Urinary bladder (tissue), 4 donors: ENCODE measurements at places on chromosomes 1 and 21. TPM values are rescaled to one million over a fixed set of nuclear protein-coding genes. Genes with fewer than 3 reads are reported as not detected.

DNA sequence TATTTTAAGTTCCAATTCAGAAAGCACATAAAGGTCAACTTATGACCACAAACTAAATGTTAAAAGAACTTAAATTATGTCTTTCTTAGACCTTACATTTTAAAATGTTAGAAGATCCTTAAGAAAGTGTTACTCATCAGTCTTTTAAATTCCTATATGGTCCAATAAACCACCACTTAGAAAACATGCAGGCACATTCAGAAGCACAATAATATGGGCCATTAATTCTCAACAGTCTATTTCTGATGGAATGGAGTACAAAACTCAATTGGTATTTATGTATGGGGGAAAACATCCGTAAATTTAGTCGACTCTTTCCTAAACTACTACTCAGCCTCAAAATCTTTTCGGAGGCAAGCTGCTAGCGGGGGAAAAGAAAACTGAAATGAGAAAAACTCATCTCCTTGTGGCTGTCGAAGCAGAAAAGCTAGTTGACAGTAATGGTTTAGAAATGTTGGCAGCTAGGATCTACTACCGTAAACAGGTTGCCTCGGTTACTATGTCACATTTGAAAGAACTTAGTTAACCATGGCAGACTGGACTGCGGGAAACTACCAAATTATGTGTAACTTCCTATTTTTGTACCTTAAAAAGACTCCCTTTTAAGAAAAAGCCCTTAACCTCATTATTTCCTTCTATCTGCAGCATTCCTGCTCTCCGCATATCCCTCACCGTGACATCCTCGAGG is 1.0 kb downstream of the TRMT1L start:
- DNase-seq, result no peak

DNA sequence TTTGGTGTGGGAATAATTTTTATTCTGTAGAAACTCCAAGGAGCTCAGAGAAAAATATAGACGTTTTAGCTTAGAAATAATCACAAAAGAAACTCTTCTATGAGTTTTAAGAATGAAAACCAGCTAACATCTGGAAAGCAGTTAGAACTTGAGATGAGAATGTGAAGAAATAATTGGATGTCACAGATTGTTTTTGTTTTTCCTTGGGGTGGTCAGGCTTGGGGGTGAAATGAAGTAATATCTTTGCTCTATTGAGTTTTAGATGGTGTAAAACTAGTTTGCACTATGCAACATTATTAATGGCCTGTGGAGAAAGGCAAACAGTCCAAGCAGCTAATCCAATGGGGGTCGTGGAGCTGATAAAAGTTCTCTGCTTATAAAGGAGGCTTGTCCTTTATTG is 101.2 kb downstream of the FMN2 start:
- DNase-seq, result no peak

GRCh38 chr21:37415939-37416338 is 49.4 kb downstream of the DYRK1A start:
- no peak for DNase-seq

- DNase-seq, result no peak
These were observed 26.1 kb upstream of the CLSTN1 start for GRCh38 chr1:9849691-9850441.

MAP3K7CL gene
- 4.4 TPM for polyA plus RNA-seq

VHLL gene
- not detected for polyA plus RNA-seq
